Right renal pelvis (tissue), 4 donors: ENCODE measurements at places on chromosomes 11 and 22.

- no peak for DNase-seq
Observed at GRCh38 chr11:106552694-106553203, 465.5 kb downstream of the GUCY1A2 start.

- DNase-seq: no peak
Observed at GRCh38 chr22:29765905-29766631, 739 bp downstream of the ZMAT5 start.

- no peak for DNase-seq
Observed at GRCh38 chr22:45308391-45308956, 1.3 kb upstream of the FAM118A start.

DNA sequence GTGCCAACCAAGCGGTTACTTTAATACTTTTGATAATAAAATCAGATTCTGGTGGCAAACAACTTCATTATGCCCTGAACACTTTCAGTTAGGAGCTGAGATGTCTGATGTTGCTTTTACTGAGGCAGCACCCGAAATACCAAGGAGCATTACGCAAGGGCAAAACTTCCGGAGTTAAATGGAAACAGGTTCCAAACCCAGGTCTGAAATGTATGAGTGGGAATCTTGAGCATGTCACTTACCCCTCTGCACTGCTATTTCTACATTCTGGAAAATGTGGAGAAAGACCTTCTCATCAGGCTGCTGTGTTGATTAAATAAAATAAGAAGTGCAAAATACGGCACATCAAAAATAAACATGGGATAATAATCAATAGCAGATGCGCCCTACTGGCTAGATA is 315.1 kb downstream of the LARGE1 start:
- DNase-seq: no peak

DNA sequence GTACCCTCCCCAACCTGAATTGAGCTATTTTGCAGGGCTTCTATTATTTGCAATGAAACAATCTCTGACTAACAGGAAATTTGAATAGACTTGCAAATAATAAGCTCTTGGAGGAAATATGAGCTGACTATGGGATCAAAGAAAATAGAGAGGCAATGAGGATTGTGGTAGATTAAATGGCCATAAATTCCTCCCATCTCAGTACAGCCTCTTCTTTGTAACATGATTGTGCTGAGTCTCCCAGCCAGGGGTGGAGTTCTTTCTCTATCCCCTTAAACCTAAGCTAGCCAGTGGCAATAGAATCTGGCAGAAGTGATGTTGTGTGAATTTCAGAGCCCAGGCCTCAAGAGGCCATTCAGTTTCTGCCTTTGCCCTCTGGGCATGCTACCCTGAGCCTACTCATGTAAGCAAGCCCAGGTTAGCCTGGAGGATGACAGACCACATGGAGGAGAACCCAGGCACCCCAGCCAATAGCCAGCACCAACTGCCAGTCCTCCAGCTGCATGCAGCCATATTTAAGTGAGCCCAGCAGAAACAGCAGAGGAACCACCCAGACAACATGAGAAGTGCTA is 86.8 kb upstream of the TP53I11 start:
- no peak for DNase-seq

GRCh38 chr11:65871811-65872548 is 620 bp downstream of the EFEMP2 start:
- DNase-seq: no peak

- no peak for DNase-seq
Observed at GRCh38 chr11:63769042-63769713, 603 bp upstream of the ZFTA start.

DNA sequence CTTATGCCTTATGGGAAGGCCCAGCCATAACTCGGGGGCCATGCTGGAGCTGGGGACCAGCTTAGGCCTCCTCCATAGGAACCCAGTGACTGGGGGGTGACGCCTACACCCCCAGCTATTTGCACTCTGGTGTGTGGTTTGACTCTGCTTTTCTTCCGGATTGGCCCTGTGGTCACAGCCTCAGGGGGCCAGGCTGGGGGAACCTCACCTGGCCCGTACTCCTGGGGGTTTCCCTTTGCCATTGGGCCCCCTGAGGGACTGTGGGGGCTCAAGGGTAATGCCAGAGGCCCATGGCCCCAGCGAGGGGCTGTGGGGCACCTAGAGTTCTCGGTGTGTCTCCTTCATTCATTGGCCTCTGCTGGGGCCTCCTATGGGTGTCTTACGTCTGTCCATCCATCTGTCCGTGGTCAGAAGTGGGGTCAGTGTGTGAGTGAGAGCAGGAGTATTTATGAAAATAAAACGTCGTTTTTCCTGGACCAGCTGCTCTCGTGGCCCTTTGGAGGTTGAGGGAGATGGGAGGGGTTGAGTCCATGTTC is 6.3 kb upstream of the SH3BP1 start:
- no peak for DNase-seq

DNA sequence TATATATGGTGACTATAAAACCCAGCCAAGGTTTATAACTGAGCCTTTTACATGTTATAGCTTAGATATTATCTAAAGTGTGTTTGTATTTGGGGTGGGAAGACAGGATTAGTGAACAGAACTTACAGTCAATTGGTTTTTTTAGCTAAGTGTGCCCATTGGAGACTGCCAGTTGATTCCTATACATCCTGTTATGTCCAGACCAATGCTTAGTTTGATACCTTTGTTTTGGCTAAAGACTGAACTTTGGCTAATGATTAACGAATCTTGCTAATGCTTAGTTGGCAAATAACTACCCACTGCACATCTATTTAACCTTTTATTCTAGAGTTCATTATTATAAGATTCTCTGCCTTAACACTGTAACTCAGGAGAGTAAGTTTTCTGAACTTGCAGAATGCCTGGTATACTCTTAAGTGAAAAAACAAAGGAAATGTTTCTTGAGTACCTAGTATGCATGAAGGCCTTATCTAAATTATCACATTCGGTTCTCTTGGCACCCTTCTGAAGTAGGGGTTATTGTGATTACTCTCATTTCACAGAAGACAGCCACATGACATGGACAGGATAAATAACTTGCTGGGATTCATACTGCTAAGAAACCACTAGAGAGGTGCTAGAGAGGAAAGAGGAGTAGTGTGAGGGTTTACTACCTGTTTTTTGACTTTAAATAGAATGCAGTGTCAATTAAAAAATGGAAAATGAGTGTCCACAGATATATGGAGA is 54.0 kb downstream of the KREMEN1 start:
- no peak for DNase-seq

- no peak for DNase-seq
Observed at GRCh38 chr11:82995235-82995634, 76.5 kb downstream of the RAB30 start.

GRCh38 chr11:36104660-36104992 is 160.8 kb downstream of the LDLRAD3 start:
- DNase-seq: no peak

- DNase-seq: no peak
Observed at GRCh38 chr11:35424157-35424940, 5.0 kb upstream of the SLC1A2 start.

DNA sequence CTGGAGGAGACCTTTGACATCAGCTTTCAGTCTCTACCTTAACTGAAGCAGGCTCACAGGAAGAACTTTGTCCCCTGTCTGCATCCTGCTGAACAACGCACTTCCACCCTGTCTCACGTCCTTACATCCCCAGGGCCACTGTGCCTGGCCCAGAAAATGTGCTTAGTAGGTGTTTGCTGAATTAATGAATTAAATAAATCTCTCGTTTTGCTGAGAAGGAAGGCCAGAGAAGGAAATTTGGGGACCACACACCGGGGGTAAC is 54.3 kb upstream of the CREB3L1 start:
- no peak for DNase-seq

DNA sequence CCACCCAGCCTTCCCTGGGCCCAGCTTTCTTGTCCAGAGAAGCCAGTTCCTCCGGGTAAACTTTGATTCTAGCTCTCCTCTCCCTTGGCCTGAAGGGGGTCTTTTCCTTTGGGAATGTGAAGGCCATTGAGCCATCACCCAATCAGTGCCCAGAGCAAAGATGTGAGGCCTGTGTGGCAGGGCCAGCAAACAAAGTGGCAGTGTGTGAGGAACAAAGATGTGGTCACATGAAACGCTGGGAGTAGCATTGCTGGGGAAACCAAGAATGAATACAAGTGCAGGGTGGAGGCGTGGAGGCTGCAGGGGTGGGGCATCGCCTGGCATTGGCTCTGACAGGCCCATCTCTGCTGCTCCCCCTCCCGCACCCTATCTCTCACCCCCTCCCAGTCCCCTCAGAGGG is 91.9 kb upstream of the BID start:
- DNase-seq: no peak

DNA sequence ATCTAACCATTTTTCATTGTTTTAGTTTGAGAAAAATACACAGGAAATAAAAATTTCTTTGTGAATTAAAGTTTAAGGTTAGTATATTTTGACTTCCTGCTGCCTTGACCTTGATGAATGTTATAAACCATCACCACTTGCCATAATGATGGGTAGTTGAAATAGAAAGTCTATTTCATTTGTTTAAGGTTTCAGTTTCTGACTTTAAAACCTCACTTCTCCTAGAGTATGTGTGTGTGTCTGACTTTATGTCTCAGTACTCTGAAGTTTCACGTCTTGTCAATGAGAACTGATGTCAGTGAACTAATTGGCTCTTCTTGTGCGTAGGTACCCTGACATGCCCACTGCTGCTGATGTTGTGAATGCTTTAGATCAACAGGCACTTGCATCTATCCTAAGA is 188.2 kb downstream of the METTL15 start:
- DNase-seq: no peak

GRCh38 chr11:57339328-57339727 is 1.2 kb downstream of the P2RX3 start:
- DNase-seq: no peak

DNA sequence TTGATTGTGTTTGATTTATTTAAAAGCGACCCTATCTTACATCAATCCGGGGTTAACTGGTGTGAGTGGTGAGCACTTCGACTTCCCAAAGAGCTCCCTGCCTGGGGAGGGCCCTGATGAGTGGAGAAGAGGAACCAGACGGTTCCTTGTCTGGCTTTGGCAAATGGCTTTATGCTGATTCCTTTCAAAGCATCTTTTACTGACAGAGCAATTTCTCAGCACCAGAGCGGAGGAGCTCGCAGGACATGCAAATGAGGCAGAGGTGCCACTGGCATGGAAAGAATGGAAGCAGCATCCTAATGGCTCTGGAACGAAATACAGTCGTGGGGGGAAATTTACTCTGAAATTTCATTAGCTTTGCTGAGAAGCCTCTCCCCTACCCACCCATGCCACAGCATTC is 410.9 kb upstream of the B3GAT1 start:
- DNase-seq: no peak

DNA sequence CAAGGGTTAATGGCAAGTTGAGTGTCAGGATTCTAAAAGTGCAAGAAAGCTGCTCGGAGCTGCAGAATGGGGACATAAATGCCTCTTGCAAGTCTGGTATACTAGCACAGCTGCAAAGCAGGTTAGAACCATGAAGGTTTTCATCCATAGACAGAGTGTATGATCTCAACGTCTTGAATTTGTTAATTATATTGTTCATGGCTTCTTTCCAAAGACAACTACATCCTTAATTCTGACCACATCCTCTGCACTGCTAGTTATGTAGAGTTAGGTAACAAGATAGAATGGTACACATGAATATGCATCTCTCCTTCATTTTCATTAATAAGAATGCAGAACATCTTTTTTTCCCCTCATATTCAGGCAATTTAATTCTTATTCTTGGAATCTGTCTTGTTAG is 34.2 kb downstream of the EXPH5 start:
- peak; percentile 23 for DNase-seq

DNA sequence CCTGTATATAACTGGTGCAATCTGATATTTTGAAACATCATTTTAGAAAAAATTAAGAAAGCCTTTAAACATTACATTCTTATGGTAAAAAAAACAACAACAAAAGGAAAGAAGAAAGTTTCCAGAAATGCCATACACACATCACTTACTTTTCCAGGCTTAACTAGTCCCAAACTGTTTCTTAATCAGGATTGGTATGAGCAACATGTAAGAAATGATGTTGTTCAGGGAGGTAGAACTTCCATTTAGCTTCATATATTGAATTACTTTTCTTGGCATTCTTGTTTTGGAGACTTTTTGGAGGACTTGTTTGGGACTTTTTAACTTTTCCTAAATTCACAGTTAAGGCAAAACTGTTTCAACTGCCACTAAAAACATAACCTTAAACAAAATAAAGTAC is 791.5 kb downstream of the METTL15 start:
- no peak for DNase-seq

- DNase-seq: no peak
Observed at GRCh38 chr22:17794726-17795542, 20.7 kb upstream of the BID start.

- DNase-seq: no peak
Observed at GRCh38 chr11:78654866-78655265, 80.2 kb upstream of the NARS2 start.
